Left renal cortex interstitium (tissue), 4 donors: ENCODE measurements at places on chromosomes 3 and 15. TPM values are rescaled to one million over a fixed set of nuclear protein-coding genes. Genes with fewer than 3 reads are reported as not detected.

DNA sequence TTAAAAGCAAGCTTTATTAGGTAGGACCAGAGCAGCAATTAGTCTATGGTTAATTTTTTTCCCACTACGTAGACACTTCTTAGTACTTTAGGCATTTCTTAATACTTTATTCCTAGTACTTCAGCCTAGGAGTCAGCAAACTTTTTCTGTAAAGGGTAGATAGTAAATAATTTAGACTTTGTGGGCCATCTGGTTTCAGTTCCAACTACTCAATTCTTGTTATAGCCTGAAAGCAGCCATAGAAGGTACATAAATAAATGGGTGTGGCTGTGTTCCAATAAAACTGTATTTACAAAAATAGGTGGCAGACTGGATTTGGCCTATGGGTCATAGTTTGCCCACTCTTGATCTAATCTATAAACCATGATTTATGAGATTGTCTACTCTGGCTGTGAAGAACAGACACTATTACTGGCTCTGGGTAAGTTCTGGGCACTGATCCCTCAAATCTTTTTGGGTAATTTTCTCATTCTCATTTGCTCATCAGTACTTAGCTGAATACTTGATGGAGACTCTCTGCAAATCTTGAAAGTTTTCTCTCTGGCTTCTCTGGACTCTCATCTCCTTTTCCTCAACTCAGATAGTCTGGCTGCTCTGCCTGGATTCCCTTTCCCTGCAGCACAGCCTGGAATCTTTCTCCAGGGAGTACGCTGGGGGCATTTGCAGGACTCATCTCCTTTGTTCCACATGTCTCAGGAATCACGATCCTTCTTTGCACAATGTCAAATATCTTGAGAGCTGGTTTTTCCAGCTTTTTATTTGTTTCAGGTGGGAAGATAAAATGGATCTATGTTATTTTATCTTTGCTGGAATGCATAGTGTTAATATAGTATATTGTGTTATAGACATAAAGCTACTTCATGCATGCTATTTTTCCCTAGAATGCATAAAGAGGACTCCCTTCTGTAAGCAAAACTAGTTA, 524.8 kb upstream of the TBL1XR1 start:
- DNase-seq, result no peak

- no peak for DNase-seq
Measured at GRCh38 chr3:59163953-59164352, 114.1 kb upstream of the CFAP20DC start.

The CHRNA7 gene
- 33.2 TPM for polyA plus RNA-seq

The MNS1 gene
- polyA plus RNA-seq, result 27.1 TPM

The TMEM266 gene
- 13.9 TPM for polyA plus RNA-seq
